Left lung (tissue), 14 donors: ENCODE measurements at places on chromosomes 4 and X. TPM values are rescaled to one million over a fixed set of nuclear protein-coding genes. Genes with fewer than 3 reads are reported as not detected.

Gene TENM3
- polyA plus RNA-seq = 2.2 TPM

Gene SMR3B
- not detected for polyA plus RNA-seq

Gene PHOX2B
- polyA plus RNA-seq = 0.07 TPM

Gene SMIM10
- polyA plus RNA-seq = 7.2 TPM

Gene PCYT1B
- 6.4 TPM for polyA plus RNA-seq

Gene BCAP31
- polyA plus RNA-seq = 138 TPM

Gene ELF2
- polyA plus RNA-seq = 81.7 TPM

Gene TMEM184C
- polyA plus RNA-seq = 38.1 TPM
